Activated CD4-positive, alpha-beta T cell treated with anti-CD3 and anti-CD28 coated beads, Interleukin-2, amount 50 U/mL, for 24 hours (primary cell): ENCODE measurements at places on chromosomes 4 and X.

GRCh38 chrX:7950865-7951264 is 23.7 kb upstream of the PNPLA4 start:
- no peak for DNase-seq

GRCh38 chr4:98688411-98689290 is 30.2 kb upstream of the TSPAN5 start:
- no peak for DNase-seq

DNA sequence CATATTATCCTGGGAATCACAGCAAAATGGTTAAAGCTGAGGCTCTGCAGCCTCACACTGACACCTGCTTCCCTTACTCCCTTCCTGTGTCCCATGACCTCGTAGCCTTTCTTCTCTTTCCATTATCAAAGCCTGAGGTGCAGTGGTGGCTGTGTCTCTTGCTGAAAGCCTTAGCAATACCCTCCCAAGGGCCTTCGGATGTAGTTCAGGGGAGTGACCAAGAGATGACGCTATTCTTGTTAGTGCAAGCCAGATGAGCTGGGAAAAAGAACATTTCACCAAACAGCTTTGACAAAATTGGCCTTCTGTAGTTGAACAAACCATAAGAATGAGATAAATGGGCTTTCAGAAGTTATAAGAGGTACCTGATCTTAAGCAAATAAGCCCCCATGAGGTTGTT is 31.6 kb downstream of the SMIM10L2A start:
- DNase-seq = no peak

DNA sequence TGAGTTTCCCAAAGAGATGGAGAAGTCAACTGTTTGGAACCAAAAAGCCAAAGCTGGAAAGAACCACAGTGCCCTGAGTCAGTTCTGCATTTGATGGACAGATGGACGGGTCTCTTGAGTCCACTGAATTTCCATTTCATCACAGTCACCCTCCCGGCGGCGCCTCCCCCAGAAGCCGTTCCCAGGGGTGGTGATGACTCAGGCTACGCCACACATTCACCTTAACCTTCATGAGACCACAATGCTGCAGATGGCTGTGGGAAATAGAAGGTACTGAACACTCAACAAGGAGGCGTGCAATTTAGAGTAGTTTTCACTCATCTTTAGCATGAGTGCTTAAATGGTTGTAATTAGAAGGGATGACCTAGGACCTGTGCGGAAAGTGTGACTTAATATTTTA is 61.3 kb downstream of the STOX2 start:
- DNase-seq = no peak

DNA sequence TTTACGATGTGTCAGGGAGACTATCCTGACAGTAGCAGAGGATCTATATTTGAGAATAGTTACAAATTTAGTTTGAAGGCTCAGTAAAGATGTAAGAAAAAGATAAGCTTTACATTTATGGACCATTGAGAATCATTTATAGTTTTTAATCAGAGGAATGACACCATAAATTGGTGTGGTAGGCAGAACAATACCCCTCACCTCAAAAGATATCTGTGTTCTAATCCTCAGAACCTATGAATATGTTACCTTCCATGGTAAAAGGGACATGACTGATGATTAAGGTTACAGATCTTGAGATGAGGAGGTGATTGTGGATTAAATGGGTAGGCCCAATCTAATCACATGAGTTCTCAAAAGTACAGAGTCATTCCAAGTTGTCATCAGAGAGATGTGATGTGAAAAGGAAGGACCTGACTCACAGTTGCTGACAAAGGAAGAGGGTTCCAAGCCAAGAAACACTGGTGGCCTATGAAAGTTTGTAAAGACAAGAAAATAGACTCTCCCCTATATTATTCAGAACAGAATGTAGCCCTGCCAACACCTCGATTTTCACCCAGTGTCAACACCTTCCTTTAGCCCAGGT is 27.0 kb downstream of the EREG start:
- no peak for DNase-seq

DNA sequence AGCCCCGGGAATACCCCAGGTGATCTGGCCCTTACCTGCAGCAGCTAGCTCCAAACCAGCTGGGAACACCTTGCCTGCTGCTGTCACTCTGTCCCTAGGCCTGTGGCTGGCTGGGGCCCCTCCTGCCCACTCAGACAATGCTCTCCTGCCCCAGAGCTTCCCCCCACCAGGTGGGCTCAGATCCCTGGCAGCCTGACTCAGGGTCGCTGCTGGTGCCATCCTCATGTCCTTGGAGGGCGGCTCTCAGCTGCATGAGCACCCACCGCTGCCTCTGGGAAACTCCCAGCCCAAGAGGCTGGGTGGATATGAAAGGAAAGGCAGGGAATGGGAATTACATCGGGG is 15.8 kb downstream of the C4orf50 start:
- no peak for DNase-seq

- no peak for DNase-seq
Observed at GRCh38 chrX:133005042-133005441, 46.6 kb upstream of the HS6ST2 start.

GRCh38 chr4:141240259-141240658 is 19.6 kb downstream of the ZNF330 start:
- no peak for DNase-seq

GRCh38 chr4:152831416-152831815 is 51.7 kb downstream of the ARFIP1 start:
- no peak for DNase-seq

DNA sequence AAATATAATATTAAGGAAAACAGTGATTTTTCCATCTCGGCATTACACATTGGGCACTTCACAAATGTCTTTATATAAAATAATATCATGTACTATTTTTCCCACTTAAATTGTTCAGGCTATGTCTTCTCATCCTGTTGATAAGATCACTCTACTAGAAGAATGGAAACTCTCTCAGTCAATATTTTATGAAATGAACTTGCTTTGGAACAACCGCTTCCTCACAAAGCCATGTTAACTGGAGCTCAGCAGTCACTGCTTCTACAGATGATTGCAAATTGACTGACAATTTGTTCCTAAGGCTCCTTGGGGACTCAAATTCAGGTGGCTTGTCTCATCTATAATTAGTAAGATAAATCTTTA is 127.5 kb upstream of the CBR4 start:
- no peak for DNase-seq

- DNase-seq = no peak
Observed at GRCh38 chr4:92236877-92237276, 66.9 kb upstream of the GRID2 start.

GRCh38 chr4:20354120-20354519 is 102.4 kb downstream of the SLIT2 start:
- no peak for DNase-seq

- DNase-seq = no peak
Observed at GRCh38 chr4:168437192-168437943, 42.9 kb downstream of the DDX60L start.

GRCh38 chr4:183871581-183871980 is 33.5 kb upstream of the STOX2 start:
- no peak for DNase-seq

DNA sequence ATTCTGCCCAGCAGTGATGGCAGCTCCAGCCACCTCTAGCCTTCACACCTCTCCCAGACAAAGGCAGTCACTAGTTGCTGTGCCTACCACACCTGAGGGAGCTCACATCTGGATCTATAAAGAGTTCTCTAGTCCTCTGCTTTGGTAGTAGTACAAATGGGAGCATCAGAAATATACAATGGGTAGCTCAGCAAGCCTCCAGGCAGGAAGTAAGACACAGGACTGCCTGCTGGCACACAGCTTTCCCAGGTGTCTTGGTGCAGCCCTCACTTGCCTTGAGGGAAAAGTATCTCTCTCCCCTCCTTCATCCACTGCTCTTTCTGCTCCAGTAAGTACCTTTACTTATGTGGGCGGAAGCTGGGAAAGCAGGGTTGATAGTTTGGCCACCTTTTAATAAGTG is 212.9 kb upstream of the SLC7A11 start:
- DNase-seq = no peak

- DNase-seq = no peak
Observed at GRCh38 chr4:7357323-7357722, 77.4 kb downstream of the PSAPL1 start.

DNA sequence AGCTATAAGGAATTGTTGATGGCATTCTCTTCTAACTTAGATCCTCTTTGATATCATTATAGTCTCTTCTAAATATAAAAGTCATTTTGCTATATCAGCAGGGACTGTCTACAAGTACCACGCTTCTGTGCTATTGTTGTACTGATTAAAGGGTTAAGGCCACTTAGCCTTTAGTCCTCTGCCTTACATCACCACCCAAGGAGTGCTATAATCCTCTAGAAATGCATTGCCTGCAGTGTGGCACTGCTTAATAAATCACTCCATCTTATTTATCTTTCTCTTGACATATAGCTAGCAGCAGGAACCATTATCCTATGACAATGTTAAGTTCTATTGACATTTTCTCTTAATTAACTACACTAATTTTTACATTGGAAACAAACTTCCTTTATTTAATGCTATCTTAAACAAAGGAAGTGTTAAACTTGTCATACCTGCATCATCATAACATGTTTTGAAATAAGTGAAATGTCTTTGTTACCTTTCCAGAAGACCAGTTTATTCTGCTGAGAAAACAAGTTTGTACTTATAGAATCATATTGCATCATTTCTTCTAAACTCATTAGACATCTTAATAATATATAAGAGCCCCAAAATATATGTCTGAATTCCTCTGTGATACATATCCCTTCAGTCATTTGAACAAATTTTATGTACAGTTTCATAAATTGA is 360.9 kb upstream of the ATOH1 start:
- DNase-seq = no peak

- DNase-seq = no peak
Observed at GRCh38 chr4:26822546-26822945, 38.1 kb upstream of the STIM2 start.

- no peak for DNase-seq
Observed at GRCh38 chrX:128078545-128078944, 26.3 kb upstream of the ACTRT1 start.

GRCh38 chrX:123818243-123818642 is 41.6 kb upstream of the XIAP start:
- no peak for DNase-seq

- no peak for DNase-seq
Observed at GRCh38 chr4:106852426-106852825, 183.7 kb downstream of the DKK2 start.

- no peak for DNase-seq
Observed at GRCh38 chrX:104284507-104284906, 29.8 kb upstream of the ESX1 start.

GRCh38 chrX:19793471-19793870 is 93.9 kb downstream of the SH3KBP1 start:
- no peak for DNase-seq

- DNase-seq = no peak
Observed at GRCh38 chrX:37829721-37830120, 17.6 kb downstream of the DYNLT3 start.

DNA sequence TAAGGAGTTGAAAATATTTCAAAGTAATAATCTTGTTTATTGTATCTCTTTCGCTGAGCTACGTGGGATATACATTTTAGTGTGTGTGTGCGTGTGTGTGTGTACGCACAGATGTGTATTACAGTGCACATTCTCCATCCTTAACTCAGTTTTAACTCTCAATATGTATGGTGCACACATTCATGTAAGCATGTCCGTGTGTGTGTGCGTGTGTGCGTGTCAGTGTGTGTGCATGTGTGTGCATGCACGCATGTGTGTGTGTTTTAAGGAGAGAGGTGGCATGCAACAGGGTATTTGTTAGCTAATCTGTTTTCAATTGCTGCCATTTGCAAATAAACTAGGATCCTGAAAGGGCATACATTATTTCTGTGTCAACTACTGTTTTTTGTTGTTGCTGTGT is 264.9 kb upstream of the CXorf51A start:
- no peak for DNase-seq

DNA sequence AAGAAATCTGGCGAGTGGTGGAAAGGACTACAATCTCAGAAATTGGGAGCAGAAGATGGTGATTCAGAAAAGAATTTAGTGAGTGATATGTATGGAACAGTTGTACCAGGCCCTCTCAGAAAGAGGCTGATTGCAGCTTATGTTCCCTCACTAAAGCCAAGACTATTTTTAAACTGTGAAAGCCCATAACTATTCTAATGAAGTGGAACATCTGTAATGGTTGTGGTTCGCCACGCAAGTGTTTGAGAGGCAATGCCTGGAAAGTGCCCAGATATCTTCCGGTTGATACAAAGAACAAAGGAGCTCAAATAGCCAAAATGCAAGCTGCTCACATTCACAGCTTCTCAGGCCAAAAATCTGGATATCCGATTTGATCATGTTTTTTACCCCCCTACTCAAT is 1250.7 kb downstream of the RAPGEF2 start:
- DNase-seq = no peak

DNA sequence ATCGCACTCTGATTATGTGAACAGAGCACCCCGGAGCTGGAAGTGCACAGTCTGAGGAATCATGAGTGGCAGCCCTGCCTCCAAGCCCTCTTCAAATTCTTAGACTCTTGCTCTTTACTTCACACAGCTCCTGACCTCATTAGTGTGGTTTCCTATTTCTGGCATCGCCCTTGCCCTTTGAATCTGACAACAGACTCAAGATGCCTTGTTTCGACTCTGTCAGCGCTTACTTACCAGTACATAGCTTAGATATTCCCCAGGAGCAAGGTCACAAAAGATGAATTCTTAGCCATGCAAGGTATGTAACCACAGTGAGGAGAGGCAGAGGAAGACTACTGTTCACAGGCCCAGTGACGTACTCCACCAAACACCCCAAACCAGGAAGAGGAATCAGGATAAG is 167.2 kb downstream of the KDR start:
- DNase-seq = no peak

GRCh38 chr4:2939383-2940243 is 23.6 kb downstream of the NOP14 start:
- DNase-seq = no peak

DNA sequence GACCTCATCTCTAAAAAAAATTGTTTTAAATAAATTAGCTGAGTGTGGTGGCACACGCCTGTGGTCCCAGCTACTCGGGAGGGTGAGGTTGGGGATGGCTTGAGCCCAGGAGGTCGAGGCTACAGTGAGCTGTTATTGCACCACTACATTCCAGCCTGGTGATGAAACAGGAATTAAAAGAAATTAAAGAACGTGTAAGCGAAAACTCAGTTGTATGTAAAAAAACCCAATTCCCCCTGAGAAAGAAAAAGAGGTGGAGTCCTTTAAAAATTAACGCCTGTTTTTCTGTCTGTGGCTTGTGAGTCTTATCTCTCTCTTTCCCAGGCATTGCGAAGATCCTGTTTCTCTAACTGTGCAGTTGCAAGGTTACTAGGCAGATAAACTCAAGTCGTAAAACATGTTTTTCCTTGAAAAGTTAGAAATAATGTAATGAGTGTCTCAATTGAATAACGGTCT is 22.1 kb downstream of the EPGN start:
- DNase-seq = no peak

- no peak for DNase-seq
Observed at GRCh38 chrX:43448688-43449087, 207.4 kb upstream of the MAOA start.
